Testis (tissue), 5 donors: ENCODE measurements at places on chromosomes 1 and 21. TPM values are rescaled to one million over a fixed set of nuclear protein-coding genes. Genes with fewer than 3 reads are reported as not detected.

DNA sequence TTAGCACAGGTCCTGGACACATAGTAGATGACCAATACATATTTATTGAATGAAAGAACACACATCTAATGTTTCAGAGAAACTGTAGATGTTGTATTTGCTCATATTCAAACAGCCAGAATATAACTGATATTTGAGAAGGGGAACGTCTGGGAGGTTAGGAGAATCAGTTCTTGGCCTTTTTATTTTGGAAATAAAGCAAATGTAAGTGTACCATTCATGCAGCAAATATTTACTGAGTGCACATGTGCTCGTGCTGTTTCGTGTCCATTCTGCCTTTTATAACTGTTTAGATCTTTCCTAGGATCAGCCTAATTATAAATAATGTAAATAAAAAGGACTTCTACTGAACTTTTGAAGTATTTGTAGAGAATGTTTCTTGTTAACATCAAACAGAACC, 103.8 kb downstream of the GREM2 start:
- DNase-seq: no peak
- no peak overlapping the region for H3K27ac ChIP-seq

DNA sequence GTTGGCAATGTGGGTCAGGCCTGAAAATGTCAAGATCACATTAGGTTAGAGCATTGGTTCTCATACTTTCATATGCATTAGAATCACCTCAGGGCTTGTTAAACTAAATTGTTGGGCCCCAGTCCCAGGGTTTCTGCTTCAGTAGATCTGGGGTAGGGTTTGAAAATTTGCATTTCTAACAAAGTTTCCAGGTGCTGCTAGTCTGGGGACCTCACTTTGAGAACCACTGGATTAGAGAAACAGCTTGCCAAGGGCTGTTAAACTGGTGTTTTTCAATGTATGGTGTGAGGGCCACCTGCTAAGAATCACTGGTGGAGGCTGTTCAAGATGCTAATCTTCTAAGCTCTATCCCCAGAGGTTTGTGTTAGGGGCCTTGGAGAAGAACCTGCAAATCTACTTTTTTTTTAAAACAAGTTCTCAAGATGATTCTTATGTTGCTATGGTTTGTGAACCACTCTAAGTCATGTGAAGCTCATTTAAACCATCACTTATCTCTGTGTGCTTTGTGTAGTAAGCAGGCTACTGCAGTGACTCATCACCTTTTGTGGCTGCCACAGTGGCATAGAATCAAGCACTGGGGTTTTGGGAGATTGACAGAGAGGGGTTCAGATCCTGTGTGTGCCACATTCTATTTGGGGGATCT, 152.2 kb downstream of the S1PR1 start:
- no peaks in the 10 kb centered on the region for H3K4me1 ChIP-seq
- no peaks in the 10 kb centered on the region for H3K36me3 ChIP-seq
- H3K27ac ChIP-seq: no peak overlapping the region
- no peak overlapping the region for H3K4me3 ChIP-seq

GRCh38 chr1:93964777-93965200, 55.6 kb upstream of the GCLM start:
- H3K27me3 ChIP-seq: no peaks in the 10 kb centered on the region
- no peaks in the 10 kb centered on the region for H3K36me3 ChIP-seq
- H3K4me3 ChIP-seq: no peak overlapping the region
- no peaks in the 10 kb centered on the region for H3K4me1 ChIP-seq
- DNase-seq: no peak
- H3K27ac ChIP-seq: no peak overlapping the region

The CLSTN1 gene
- 52.6 TPM for total RNA-seq

The SPRR2A gene
- total RNA-seq: not detected

GRCh38 chr1:99348397-99349132, 84.3 kb downstream of the PLPPR4 start:
- no peaks in the 10 kb centered on the region for H3K27me3 ChIP-seq
- no peak overlapping the region for H3K27ac ChIP-seq
- DNase-seq: no peak
- no peaks in the 10 kb centered on the region for H3K36me3 ChIP-seq
- no peak overlapping the region for H3K4me3 ChIP-seq
- H3K4me1 ChIP-seq: no peaks in the 10 kb centered on the region

The KCTD3 gene
- 70.2 TPM for total RNA-seq
